ENCODE measurements at places on chromosomes 12 and 14. TPM values are rescaled to one million over a fixed set of nuclear protein-coding genes. Genes with fewer than 3 reads are reported as not detected.

- no peak overlapping the region for H3K4me3 ChIP-seq
- H3K36me3 ChIP-seq, result no peaks in the 10 kb centered on the region
- no peak for DNase-seq
- H3K27me3 ChIP-seq, result no peaks in the 10 kb centered on the region
These were observed 19.1 kb upstream of the COL2A1 start for GRCh38 chr12:48023386-48023785.

DNA sequence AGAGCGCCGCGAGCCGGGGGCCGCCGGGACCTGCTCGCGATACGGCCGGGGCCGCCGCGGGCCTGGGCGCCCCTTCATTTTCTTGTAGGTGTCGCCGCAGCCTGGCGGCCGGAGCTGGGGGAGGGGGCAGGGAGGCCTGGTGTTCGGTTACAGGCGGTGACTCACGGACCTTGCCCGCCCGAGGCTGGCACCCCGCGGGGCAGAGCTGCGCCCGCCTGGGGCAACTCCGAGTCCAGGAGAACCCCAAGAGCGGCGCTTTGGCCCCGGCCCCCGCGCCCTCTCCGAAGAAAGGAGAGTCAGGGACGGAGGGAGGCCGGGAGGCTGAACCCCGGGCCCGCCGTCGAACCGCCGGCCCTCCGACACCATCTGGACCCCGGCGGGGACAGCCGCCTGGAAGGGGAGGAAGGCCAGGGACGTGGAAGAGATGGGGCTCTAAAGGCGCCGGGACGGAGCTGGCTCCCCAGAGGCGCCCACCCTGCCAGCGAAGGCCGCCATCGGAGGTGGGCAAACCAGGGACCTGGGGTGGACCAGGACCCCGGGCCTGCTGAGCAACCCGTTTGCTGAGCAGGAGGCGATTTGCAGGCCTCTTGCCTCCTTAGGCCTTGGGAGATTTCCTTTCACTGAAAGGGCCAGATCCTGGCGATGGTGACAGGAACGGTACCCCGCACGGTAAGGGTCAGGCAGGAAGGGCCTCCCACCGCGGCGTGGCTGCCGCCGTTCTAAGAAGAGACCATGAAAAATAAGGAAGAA lies 843 bp upstream of the NUAK1 start:
- H3K4me3 ChIP-seq, result peak overlapping the region; percentile 91
- peak; percentile 94 for DNase-seq
- H3K27ac ChIP-seq, result peak overlapping the region; percentile 98
- H3K36me3 ChIP-seq, result no peaks in the 10 kb centered on the region
- peaks cover 54% of the 10 kb centered on the region for H3K4me1 ChIP-seq

- DNase-seq, result no peak
- no peak overlapping the region for H3K4me3 ChIP-seq
- H3K27ac ChIP-seq, result no peak overlapping the region
- H3K36me3 ChIP-seq, result no peaks in the 10 kb centered on the region
These were observed 38.1 kb downstream of the DUSP6 start for GRCh38 chr12:89314060-89314761.

DNA sequence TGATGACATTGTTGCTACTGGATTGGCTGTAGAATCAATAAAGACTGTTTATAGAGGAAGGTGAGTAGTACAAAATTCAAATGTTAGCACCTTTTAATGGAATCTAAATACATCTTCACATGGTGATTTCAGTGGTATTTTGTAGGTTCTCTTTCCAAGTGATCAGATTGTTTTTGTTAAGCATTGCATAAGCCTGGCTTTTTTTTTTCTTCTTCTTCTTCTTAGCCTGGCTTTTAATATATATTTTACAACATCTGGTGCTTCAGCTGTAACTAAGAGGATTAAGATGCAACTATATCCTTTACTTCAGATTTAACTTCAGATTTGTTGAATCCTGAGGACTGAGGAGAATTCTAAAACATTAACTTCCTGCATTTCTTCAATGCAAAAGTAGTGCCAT lies 57.3 kb upstream of the ATF1 start:
- no peak for DNase-seq
- peaks cover 100% of the 10 kb centered on the region for H3K36me3 ChIP-seq
- no peaks in the 10 kb centered on the region for H3K27me3 ChIP-seq
- no peak overlapping the region for H3K27ac ChIP-seq

Gene RAB15
- total RNA-seq, result 23.3 TPM

Gene LRRC10
- not detected for total RNA-seq

Gene PRPH
- not detected for total RNA-seq

Gene FAM186B
- total RNA-seq, result 0.44 TPM

Data from psoas muscle (tissue), 8 donors.